SK-MEL-5 (cell line): ENCODE measurements at places on chromosomes 3 and 15. TPM values are rescaled to one million over a fixed set of nuclear protein-coding genes. Genes with fewer than 3 reads are reported as not detected.

DCUN1D1 gene
- total RNA-seq: 24.7 and 25.2 TPM in 2 replicates

ANKRD34C gene
- not detected in 2 replicates for total RNA-seq

WDR6 gene
- total RNA-seq: 25.7 and 27.3 TPM in 2 replicates

ARHGEF3 gene
- total RNA-seq: 9.5 and 10.9 TPM in 2 replicates

SLC12A1 gene
- total RNA-seq: 0.11 and 0.16 TPM in 2 replicates

WDR76 gene
- total RNA-seq: 18.0 and 18.7 TPM in 2 replicates

BCHE gene
- 68.8 and 78.1 TPM in 2 replicates for total RNA-seq

ZPLD1 gene
- total RNA-seq: 0.11 and 0.45 TPM in 2 replicates

LRRC31 gene
- total RNA-seq: not detected in 2 replicates

TCAIM gene
- 30.2 and 33.5 TPM in 2 replicates for total RNA-seq

IL5RA gene
- total RNA-seq: not detected in 2 replicates

CD47 gene
- total RNA-seq: 138 and 169 TPM in 2 replicates

THSD4 gene
- total RNA-seq: 0.13 and 0.50 TPM in 2 replicates

CPNE9 gene
- total RNA-seq: 0.53 and 0.79 TPM in 2 replicates

MYLK gene
- 5.2 and 23.7 TPM in 2 replicates for total RNA-seq
